Left ventricle myocardium inferior (tissue), 1 donor: ENCODE measurements at places on chromosomes 7 and 10. TPM values are rescaled to one million over a fixed set of nuclear protein-coding genes. Genes with fewer than 3 reads are reported as not detected.

YWHAG gene
- total RNA-seq = 223 TPM

GNGT1 gene
- total RNA-seq = not detected

C10orf105 gene
- 0.05 TPM for total RNA-seq

JAKMIP3 gene
- total RNA-seq = 1.7 TPM

SLC13A1 gene
- total RNA-seq = not detected

MARCHF5 gene
- 32.2 TPM for total RNA-seq

SH2D4B gene
- total RNA-seq = not detected

TMEM213 gene
- total RNA-seq = not detected

LIPA gene
- total RNA-seq = 12.8 TPM
